ENCODE measurements at places on chromosomes 2 and 18.

GRCh38 chr2:126851756-126852155 lies 46.9 kb upstream of the TEX51 start:
- no peak for DNase-seq

GRCh38 chr2:168186452-168186851 lies 60.9 kb downstream of the STK39 start:
- DNase-seq: no peak

GRCh38 chr2:12006850-12007249 lies 260.4 kb downstream of the LPIN1 start:
- DNase-seq: no peak

DNA sequence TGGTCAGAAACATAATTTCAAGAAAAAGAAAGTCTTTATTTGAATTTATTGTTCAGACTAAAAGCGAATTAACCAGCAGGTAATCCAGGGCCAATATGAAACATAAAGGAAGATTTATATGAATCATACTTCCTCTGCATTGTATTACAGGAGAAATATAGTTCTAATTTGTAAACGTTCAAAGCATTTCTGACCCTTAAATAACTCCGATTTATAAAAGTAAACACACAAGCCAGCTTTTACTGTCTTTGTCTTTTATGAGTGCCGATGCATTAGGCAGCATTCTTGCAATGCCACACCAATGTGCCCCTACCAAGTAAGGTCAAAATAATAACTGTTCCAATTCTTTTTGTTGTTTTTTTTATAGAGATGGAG lies 118.8 kb upstream of the RBBP8 start:
- DNase-seq: no peak

DNA sequence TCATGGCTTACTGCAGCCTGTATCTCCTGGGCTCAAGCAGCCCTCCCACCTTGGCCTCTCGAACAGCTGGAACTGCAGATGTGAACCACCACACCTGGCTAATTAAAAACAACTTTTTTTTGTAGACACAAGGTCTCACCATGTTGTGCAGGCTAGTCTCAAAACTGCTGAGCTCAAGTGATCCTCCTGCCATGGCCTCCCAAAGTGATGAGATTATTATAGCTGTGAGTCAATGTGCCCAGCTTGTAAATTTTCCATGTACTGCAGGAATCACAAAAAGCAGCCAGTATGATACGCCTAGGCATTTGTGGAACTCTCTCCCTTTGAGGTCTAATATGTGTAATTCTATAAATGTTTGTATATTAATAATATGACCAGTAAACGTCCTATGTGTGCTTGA lies 59.9 kb downstream of the MSH6 start:
- DNase-seq: no peak

GRCh38 chr18:75160364-75160763 lies 48.6 kb downstream of the PTGR3 start:
- DNase-seq: no peak

Data from HuH-7.5 (cell line).